Right lung (tissue), 10 donors: ENCODE measurements at places on chromosomes 6 and 20.

- no peak for DNase-seq
These were observed 32.5 kb downstream of the AKAP7 start for GRCh38 chr6:131167773-131168172.

GRCh38 chr20:33551778-33552177 is 61.9 kb downstream of the CBFA2T2 start:
- no peak for DNase-seq

GRCh38 chr6:96923871-96924493 is 546 bp upstream of the KLHL32 start:
- DNase-seq = no peak

GRCh38 chr6:38407192-38407591 is 232.5 kb downstream of the BTBD9 start:
- DNase-seq = no peak

DNA sequence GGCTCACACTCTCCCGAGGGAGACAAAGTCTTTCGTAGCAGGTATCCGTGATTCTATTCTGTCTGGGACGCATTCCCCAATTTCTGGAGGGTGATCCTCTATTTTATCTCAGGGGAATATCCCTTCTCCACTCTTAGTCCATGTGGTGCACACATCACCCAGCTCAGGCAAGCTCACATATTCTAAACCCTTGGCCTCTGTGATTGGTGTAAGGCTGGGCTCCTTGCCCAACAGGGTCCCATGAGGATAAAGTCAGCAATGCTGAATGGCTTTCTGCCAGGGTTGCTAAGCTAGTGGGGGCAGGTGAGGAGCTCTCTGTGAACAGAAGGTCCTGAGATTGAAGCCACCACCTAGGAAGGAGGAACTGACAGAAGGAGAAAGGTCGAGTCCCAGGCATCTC is 137.2 kb downstream of the CDH26 start:
- no peak for DNase-seq
